Neural progenitor cell (in vitro differentiated cells): ENCODE measurements at places on chromosomes 4 and X. TPM values are rescaled to one million over a fixed set of nuclear protein-coding genes. Genes with fewer than 3 reads are reported as not detected.

- DNase-seq = no peak
These were observed 9.9 kb downstream of the USP9X start for GRCh38 chrX:41095174-41095573.

Gene OTUD6A
- total RNA-seq = not detected in 2 replicates

Gene CXCL13
- total RNA-seq = not detected in 2 replicates

DNA sequence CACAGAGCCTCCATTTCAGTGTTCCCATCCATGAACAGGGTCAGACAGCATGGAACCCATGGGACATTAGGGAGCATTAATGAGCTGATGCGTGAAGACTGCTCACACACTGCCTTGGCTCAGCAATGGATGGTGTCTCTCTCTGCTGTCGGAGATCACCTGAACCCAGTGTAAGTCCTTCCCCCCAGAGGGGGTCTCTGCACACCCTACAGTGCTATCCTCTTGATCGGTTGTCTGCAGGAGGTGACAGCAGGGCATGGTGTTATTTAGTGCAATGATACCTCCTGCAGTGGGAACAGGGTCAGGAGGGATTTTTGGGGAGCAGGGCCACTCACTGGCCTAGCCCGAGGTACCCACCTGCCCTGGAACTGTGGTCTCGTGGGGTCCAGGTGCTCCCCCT is 25.6 kb downstream of the APELA start:
- DNase-seq = no peak
